ENCODE measurements at places on chromosomes 2 and 18.

DNA sequence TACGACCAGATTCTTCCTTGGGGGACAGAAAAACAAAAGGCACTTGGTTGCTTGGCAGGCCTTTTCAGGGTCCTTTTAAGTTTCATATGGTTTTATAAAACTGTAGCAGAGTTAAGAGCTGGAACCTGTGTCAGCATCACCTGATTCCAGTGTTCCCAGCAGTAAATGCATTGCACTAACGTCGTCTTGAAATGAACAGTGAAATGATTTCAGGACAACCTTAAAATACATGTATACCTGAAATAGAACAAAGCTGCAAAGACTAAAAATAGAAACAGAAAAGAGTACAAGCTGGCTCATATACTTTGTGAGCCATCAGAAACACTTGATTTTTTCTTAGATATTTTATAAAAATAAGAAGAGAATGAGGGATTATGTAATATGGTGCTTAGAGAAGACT is 51.9 kb downstream of the ACSL3 start:
- DNase-seq = no peak

DNA sequence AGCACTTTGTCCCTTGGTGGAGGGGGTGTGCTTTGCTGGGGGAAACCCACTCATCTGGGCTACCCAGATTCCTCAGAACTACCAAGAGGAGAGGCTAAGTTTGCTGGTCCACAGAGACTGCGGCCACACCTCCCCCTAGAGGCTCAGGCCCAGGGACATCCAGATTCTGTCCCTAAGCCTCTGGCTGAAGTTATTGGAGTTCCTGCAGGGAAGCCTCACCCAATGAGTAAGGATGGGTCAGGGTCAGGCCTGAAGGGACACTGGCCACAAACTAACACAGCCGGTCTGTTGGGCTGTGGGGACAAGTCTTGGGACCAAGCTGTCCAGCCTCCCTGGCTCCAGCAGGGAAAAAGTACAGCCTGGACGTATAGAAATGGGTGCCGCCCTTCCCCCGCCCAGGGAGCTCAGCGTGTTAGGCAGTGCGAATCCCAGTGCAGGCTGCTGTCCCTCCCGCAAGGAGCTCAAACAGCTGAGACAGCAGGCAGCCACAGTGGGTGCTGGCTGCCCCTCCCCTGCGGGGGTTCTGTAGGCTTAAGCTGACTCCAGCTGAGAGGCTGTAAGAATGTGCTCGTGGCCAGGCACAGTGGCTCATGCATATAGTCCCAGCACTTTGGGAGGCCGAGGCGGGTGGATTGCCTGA is 86.9 kb upstream of the ARL5A start:
- DNase-seq = no peak

- no peak for DNase-seq
These were observed 186.1 kb upstream of the NRXN1 start for GRCh38 chr2:51218047-51218446.

- DNase-seq = no peak
These were observed 115.2 kb upstream of the FOSL2 start for GRCh38 chr2:28277466-28277865.

DNA sequence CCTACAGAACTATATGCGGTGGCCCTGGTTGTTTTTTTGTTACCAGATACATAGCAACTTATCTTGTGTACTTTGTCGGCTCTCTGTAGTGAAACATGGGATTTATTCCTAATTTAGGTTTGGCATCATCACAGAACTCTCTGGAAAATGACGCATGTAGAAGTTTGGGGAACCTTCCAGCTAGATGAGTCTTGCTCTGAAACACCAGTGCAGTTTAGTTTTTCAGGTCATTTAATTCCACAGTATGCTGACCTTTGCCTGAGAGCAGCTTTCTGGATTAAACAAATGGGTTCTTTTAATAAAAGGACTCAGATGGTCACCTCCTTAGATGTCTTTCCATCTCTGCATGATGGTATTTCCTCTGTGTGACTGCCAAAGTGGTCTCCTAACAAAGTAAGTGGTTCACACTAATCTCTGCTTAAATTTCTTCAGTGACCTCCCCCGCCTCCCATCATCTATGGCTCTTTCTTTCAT is 39.9 kb downstream of the MYO3B start:
- no peak for DNase-seq

DNA sequence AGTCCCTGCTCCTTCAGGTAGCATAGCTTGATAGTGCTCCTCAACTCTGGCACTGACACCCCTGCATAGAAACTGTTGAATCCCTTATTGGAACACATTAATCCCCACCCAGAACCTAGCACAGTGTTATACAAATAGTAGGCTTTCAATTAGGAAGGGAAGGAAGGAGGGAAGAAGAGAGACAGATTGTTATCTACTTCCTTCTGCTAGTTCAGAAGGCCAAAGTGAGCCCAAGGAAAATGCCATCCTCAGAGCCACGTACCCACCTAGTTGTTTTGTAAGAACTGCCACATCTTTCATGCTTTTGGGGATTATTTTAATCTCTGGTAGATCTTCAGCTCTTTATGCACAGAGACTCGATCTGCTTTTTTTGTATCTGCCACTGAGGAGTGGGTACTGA is 75.1 kb downstream of the CLHC1 start:
- no peak for DNase-seq

DNA sequence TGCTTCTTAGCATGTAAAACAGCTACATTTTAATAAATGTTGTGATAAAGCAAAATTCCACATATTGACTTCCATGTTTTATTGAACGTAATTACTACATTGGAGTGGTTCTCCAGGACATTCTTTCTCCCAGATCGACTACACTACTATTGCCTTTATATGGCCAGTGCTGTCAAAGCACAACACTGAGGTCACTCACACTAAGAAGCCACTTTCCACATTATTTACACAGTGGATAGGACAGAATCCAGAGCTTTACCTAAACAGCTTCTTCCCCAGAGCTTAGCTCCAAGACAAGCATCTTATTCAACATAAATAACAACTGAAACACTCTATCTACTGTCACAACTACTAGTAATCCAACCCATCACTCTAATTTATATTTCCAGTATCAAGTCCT is 73.9 kb upstream of the WDR75 start:
- no peak for DNase-seq

DNA sequence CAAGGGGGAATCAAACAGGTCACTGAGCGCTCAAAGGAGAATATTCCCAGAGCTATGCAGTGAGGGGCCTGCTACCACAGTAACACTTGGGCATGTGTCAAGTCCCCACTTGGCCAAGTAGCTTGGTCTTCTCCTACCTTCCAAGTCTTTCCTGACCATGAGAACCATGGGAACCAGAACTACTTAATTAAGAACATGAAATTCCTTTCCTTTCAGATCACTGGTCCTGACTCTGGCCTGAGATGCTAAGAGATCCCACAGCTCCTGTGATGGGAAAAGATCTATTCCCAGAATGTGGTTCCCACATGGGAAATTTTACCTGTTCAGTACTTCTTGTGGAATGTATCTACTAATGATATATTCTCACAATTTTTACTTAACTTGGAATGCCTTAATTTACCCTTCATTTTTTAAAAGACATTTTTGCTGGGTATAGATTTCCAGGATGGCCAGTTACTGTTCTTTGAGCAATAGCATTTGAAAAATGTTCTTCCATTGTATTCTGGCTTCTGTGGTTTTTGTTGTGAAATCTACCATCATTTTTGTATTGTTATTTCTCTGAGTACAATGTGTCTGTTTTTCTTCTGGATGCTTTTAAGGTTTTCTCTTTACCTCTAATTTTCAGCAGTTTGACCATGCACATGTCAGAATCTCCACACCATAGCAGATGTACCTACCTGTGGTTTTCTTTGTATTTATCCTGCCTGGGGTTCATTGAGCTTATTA is 37.9 kb downstream of the KCNIP3 start:
- DNase-seq = no peak

- no peak for DNase-seq
These were observed 94.8 kb upstream of the ARL5A start for GRCh38 chr2:151922845-151923666.

- DNase-seq = no peak
These were observed 136.7 kb downstream of the ANTXR1 start for GRCh38 chr2:69149631-69150215.

DNA sequence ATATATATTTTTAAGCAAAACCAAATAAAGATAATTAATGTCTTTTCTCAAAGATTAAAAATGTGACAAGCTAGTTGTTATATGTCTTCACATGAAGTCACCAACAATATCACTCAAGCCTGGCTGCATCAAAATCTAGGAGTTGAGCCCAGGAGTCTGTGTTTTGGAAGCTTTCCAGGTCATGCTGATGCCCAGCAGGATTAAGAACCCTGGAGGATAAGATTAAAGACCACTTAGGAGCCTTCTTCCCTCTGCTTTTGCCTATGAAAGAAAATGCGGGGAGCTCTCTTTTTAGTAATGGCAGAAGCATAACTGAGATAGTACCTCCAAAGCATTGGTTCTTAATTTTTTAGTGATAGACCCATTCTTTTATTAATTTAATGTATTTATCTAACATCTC is 157.4 kb downstream of the ASXL3 start:
- DNase-seq = no peak

GRCh38 chr2:118103951-118104940 is 16.0 kb downstream of the INSIG2 start:
- no peak for DNase-seq

GRCh38 chr2:151409601-151410484 is at the start of gene RIF1:
RIF1 (plus strand) TSS chr2:151409902; CDS start chr2:151410424, 522 bp downstream.
- peak; percentile 84 for DNase-seq

- no peak for DNase-seq
These were observed 165.5 kb upstream of the SALL3 start for GRCh38 chr18:78813936-78814710.

GRCh38 chr2:99626158-99626557 is 136.3 kb upstream of the REV1 start:
- no peak for DNase-seq

DNA sequence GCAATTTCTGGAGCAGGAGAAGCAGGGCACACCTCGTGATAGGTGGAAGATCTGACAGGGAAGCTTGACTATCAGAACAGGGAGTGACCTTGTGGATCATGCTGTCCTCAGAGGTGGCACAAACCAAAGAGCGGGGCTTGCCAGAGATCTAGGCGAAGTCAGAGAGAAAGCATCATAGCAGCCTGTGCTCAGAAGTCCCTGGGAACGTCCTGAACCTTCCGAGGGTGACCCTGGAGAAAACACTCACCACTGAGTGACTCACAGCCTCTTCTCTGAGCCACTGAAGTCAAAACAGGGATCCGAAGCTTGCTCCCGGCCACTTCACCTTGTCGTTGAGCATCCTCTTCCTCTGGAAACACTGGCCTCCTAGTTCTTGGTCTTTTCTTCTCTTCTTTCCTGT is 56.7 kb downstream of the IL1R2 start:
- no peak for DNase-seq

DNA sequence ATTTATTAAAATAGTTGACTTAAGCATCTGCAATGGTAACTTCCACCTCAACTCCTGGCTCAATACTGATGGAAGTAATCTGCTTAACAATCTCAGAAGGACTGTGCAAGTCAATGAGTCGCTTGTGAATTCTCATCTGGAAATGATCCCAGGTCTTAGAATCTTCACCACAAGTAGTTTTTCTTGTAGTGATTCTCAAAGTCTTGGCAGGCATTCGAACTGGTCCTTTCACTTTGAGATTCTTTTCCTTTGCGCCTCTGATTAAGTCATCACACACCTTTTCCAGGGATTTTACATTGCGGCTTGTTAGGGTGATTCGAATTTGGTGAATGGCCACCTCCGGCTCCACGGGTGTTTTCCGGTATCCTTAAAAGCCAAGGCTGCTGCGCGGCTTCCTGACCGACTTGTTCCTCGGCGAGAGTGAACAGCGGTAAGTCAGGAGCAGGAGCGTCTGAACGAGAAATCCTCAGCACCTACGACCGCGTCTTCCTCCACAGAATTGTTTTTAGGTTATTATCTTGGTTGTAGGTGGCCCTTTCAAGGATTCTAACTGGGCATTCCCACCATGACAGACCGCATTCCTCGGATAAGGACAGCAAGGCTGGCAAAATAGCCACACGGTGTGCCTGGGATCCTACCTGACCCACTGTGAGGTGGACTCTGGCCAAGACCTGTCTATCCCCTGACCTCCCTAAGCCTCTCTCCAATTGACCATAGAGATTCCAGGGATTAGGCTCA is 23.8 kb upstream of the SLC20A1 start:
- no peak for DNase-seq

- DNase-seq = no peak
These were observed 159.9 kb upstream of the MMADHC start for GRCh38 chr2:149747456-149747855.

GRCh38 chr2:234533626-234534025 is 36.7 kb upstream of the ARL4C start:
- no peak for DNase-seq

Measured in activated naive CD4-positive, alpha-beta T cell treated with anti-CD3 and anti-CD28 coated beads, Interleukin-2, amount 50 U/mL, for 16 hours (primary cell).